ENCODE measurements at places on chromosomes 4 and X.

- no peak for DNase-seq
These were observed 13.2 kb upstream of the SH3TC1 start for GRCh38 chr4:8185930-8186329.

DNA sequence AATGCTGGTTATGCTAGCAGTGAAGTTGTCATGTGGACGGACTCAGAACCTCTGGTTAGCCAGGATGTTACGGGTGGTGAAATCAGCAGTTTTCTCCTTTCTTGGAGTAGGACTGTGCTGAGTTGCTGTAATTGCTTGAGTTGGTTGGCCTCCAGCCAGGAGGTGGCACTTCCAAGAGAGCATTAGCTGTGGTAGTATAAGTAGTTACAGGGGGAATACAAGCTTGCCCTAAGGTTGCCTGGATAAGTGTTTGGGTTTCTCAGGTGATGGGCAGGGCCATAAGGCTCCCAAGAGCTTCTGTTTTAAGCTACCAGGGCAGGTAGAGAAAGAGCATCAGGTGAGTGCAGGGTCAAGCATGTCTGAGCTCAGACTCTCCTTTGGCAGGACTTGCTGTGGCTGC is 103.0 kb downstream of the ZNF518B start:
- DNase-seq: no peak

- DNase-seq: no peak
These were observed 29.6 kb downstream of the MFAP3L start for GRCh38 chr4:169996379-169997240.

GRCh38 chr4:4341861-4342650 is 44.8 kb upstream of the NSG1 start:
- no peak for DNase-seq

DNA sequence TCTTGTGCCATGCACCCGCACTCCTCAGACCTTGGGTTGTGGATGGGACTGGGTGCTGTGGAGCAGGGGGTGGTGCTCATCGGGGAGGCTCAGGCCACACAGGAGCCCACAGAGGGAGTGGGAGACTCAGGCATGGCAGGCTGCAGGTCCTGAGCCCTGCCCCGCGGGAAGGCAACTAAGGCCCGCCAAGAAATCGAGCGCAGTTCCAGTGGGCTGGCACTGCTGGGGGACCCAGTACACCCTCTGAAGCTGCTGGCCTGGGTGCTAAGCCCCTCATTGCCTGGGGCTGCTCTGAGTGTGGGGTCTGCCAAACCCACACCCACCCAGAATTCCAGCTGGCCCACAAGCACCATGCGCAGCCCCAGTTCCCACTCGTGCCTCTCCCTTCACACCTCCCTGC is 450.5 kb upstream of the FGF16 start:
- DNase-seq: no peak
